ENCODE measurements at places on chromosomes 13 and 19.
A peak's percentile ranks its signal among the peaks of the same experiment; 100 is the strongest.

DNA sequence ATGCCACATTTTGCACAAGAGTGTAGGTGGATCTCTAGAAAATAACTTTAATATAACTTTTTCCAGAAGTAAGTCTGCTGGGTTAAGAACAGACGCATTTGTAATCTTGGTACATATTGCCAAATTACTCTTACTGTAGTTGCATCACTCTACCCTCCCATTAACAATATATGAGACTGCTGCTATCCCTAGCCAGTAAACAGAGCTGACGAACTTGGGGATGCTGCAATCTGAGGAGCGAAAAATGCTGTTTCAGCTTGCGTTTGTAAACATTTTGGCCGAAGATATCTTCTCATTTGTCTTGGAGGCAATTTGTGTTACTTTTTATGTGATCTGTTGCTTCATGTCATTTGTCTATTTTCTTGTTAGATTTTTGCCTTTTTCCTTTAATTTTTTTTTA lies 1482.8 kb downstream of the OLFM4 start:
- no peak for DNase-seq

DNA sequence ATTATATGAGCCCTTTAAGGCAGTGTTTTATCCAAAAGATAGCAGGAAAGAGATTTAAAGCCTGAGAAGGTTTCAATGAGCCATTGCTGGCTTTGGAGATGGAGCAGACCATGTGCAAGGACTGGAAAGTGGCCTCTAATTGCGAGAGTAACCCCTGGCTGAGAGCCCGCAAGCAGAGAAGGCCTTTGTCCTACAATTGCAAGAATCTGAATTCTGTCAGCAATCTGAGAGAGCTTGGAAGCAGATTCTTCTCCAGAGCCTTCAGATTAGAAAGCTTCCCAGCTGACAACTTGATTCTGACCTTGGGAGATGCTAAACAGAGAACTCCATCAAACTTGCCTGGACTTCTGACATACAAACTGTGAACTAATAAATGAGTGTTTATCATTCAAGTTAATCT lies 528.7 kb upstream of the KLF12 start:
- peak; percentile 13 for DNase-seq

DNA sequence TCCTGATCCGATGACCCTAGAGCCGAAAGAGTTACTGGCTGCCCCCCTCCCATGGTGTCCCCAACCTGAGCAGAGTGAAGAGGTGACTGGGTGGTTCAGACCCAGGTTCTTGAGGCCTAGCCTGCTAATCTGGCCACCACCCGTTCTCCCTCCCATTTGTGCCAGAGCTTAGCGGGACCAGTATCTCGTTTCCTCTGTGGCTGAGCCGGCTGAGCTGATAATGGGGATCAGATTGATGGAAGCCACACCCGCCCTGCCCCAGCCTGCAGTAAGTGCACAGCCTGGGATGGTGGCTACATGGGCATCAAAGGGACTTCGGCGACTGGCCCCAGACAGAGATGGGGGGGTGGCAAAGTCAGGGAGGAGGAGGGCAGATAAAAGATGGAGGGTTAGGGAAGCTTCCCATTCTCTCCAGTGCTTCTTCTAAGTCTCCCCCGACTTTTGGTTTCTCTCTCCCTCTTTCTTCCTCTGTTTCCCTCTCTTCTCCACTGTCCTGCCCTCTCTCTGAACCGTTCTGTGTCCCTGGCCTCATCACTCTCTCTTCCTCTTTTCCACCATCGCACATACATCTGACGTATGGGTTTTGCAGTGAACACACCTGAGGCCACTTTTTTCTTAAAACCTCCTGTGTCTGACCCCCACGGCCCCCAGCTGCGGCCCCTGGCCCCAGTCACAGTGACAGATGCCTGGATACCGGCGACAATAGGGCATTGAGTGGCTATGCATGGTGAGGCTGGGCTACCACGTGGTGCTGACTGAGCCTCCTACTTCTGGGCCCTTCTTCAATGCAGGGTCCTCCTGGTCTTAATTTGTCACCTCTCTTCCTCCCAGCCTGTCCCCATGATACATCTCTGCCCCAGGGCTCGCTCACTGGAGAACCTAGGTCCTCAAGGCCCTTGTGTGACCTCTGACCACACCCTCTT lies 2.4 kb downstream of the ELAVL3 start:
- DNase-seq: no peak

GRCh38 chr13:33678906-33679657 lies 138.9 kb upstream of the RFC3 start:
- no peak for DNase-seq

DNA sequence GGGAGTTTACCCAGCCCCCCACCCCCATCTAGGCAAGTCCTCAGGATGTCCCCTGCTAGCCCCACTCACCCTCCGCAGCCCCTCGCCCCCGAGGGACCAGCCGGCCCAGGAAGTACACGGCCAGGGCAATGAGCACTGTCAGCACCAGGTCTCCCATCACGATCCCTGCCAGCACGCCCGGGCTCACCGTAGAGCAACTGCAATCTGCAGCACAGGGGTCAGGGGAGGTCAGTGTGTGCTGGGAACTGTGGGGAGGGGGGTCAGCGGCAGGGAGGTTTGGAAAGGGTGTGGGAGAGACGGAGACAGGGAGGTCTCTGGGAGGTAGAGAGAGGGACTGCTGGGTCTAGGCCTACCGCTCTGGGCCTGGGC lies 734 bp downstream of the TYROBP start:
- no peak for DNase-seq

GRCh38 chr19:35044317-35045117 lies 3.0 kb downstream of the HPN start:
- no peak for DNase-seq

DNA sequence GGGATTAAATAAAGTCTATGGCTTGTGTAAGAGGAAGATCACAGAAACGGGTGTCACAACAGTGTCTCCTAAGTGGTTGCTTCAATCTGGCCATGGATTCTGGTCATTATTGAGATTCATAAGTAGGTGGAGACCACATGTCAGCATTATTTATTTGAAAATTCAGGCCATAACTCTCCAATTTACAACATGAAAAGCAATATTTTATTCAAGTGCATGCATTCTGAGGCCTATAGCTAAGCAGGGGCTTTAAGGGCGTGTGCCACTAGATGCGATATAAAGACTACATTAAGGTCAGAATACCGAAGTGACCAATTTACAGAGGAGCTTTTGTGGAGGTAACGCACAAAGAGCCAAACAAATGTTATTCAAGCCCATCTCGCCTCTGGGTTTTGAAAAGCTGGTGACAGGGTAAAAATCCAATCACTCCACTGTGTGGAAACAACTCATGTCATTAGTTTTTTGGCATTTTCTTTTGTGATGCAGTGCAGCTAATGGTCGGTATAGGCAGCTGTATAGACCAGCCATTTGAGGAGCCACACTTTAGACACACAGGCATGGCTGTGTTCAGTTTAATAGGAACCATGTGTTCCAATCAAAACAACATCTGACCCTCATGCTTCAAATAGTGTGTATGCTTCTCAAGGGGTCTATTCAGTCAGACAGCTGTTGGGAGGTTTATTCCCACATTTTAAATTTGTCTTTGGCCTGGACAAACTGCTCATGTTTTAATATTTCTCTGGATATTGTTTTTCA lies 123.7 kb downstream of the KL start:
- DNase-seq: no peak

DNA sequence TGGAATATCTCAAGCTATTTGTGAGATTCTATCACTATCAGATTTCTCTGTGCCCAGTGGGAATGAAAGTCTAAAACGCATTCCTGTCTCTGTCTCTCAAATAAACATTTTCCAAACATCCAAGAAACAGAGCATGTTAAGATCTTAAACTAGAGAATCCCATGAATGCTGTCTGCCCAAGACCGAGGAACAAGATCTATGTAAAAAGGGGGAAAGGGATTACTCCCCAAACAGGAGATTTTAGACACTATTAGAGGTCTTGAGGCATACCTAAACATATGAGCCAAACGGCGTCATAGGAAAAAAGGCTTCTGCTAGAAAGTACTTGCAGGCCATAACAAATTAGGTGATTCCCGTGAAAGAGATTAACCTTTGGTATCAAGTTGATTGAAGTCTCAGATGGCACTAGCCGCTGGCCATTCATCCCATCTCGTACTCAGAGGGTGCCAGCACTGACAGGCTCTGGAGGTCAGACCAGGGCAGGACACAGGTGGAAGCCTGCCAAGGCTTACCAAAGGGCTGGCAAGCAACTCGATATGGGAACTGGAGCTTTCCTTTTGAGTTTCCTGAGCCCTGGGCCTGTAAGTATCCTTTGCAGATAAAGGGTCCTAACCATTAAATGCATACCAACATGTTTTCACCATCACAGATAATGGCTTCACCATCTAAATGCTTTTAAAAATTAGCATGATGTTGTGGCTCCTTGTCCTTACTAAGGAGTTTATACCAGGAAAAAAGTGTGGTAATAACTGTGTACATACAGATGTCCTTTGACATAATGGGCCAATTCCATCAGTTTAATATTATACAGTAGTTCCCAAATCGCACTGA lies 225.2 kb downstream of the FOXO1 start:
- DNase-seq: no peak

- no peak for DNase-seq
These were observed 512 bp downstream of the MED4 start for GRCh38 chr13:48094404-48094780.

DNA sequence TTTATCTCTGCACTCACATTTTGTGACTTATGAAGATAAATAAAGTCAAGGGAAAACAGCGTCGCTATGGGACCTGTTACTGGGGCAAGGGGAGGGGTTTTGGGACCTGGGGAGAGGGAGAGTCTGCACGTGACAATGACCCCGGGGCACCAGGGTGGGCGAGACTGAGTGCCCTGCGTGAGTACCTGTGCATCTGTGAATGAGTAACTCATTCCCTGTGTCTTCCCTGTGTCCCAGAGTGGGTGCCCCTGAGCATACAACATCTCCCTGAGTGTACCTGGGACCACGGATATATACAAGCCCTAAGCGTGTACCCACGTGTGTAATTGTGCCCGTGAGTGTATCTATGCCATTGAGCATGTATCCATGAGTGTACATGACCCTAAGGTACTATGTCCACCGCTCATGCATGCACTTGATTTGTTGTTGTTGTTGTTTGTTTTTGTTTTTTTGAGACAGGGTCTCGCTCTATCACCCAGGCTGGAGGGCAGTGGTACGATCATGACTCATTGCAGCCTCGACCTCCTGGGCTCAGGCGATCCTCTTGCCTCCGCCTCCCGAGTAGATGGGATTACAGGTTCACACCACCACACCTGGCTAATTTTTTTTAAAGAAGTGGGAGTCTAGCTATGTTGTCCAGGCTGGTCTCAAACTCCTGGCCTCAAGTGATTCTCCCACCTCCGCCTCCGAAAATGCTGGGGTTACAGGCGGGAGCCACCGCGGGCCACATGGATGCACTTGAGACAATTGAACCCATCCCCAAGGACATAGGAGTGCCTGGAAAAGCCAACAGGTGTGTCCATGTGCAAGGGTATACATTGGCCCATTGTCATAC lies 645 bp upstream of the TRAPPC5 start:
- no peak for DNase-seq

DNA sequence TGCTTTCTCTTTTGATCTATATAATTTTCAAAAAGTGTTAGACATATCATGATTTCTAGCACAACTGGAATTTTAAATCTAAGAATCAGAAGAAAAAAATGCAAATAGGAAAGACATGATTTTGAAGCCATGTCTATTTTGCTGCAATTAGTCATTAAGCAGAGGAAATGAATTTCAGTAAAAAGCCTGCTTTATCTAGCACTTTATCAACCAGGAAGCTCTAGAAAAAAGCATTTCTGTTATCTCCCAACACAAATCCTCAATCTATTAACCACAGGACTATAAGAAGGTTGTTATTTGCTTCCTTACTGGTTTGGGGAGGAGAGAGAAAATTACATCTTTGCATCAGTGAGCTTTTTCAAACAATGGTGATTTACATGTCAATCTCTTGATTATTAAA lies 716.7 kb downstream of the DIAPH3 start:
- DNase-seq: no peak

- DNase-seq: no peak
These were observed 62.5 kb downstream of the RFX2 start for GRCh38 chr19:6047741-6048251.

- no peak for DNase-seq
These were observed 2.1 kb upstream of the CIRBP start for GRCh38 chr19:1266916-1267476.

- DNase-seq: no peak
These were observed 7.9 kb upstream of the SERTAD3 start for GRCh38 chr19:40452016-40452415.

DNA sequence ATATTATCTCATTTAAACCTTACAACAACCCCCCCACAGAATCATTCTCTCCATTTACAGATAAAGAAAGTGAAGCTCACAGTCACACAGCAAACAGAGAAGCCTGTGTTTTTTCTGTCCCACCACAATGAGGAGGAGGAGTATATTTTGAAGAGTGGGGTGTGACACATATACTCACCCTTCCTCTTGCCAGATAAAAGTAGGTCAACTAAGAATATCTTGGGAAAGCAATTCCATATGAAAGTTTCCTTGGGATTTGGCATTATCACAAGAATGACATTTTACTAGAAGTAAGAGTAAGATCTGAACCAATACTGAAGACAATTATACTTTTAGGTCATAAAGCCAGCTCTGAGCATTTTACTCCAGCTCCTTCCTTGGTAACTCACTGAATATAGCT lies 287.5 kb upstream of the HTR2A start:
- DNase-seq: no peak

- DNase-seq: no peak
These were observed 783.6 kb downstream of the UQCRFS1 start for GRCh38 chr19:28429356-28429755.

GRCh38 chr19:35257113-35257461 lies 8.3 kb downstream of the LSR start:
- DNase-seq: no peak

DNA sequence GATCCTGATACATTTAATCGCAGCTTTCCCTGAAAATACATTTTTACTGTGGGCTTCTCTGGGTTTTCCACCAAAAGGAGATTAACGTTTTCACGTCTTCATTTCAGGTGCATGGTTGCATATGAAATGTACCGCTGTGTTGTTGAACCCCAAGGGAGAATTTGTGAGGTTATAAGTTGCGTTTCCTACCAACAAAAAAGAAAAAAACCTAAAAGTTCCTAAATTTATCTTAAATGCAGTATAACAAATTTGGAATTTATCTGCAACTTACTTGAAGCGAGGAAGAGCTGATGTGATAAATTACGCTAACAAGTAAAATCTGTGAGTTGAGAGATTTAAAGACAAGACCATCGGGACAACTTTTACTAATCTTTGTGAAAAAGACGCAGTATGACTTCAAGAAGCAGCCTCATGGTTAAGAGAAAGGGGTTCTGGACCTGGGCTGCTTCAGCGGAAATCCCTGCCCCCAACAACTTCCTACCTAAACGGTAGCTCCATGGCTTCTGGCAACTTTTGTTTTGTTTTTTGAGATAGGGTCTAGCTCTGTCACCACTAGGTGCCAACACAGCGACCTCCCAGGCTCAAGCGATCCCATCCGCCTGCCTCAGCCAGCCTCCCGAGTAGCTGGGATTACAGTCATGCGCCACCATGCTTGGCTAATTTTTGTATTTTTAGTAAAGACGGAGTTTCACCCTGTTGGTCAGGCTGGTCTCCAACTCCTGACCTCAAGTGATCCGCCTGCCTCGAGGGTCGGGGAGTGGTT lies 958 bp upstream of the OBI1 start:
- DNase-seq: no peak

GRCh38 chr19:53554804-53555203 lies 16.9 kb downstream of the ZNF331 start:
- DNase-seq: no peak

Data from renal cortex interstitium (tissue), 15 donors.